ENCODE measurements at places on chromosomes 1 and 21. TPM values are rescaled to one million over a fixed set of nuclear protein-coding genes. Genes with fewer than 3 reads are reported as not detected.
A peak's percentile ranks its signal among the peaks of the same experiment; 100 is the strongest.

DNA sequence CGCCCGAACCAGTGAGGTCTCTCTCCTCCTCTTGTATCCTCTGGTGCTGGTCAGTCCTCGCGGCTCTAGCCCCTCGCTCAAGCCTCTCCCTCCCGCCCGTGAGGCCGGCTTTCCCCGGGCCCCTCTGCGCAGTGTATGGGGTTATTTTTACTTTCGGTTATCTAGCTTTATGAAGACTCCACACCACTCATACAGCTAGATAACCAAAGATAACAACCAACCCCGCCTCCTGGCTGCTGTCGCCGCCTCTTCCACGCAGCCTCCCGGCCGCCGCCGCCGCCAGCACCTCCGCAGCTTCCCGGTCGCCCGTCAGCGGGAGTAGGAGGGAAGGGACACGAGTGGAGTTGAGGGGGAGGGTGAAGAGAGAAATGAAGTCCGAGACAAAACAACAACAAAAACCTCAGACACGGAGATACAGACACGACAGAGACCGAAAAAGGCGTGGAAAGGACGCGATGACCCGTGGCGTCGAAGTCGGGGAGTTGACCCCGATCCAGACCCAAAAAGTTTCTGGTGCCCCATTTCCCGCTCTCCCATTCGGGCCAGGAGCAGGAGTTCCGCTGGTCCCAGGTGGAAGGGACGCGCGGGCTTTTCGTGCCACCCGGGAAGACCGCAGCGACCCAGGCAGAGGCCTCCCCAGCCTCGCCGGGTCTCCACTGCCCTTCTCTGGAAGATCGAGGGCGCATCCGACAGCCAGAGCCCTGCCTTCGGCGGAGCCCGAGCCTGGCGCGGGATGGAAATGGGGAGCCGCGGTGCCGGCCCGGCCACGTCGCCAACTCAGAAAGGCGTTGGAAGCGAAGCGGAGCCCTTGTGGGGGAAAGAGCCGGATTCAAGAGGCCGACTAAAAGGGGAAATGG, 51.4 kb downstream of the RHBG start:
- DNase-seq, result no peak

DNA sequence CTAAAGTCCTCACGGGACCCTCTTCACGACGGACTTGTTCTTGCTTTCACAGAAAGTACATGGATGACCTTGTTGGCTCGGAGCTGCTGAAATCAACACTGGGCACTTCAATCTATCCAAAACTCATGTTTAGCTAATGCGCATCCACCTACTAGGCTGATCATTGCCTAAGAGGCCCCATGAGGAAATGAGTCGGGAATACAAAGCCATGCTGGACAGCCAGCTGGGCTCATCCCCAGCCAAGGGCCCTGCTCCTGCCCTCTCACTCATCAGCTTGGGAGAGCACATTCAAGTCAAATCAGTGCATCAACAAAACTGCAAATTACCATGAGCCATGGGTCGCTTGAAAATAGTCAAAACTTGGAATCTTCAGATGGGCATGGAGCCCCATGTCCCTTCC, 14.8 kb upstream of the HEYL start:
- peak; percentile 34 for DNase-seq

GSTM5 gene
- total RNA-seq, result 5.5 TPM

MYCL gene
- total RNA-seq, result 4.6 TPM

DNA sequence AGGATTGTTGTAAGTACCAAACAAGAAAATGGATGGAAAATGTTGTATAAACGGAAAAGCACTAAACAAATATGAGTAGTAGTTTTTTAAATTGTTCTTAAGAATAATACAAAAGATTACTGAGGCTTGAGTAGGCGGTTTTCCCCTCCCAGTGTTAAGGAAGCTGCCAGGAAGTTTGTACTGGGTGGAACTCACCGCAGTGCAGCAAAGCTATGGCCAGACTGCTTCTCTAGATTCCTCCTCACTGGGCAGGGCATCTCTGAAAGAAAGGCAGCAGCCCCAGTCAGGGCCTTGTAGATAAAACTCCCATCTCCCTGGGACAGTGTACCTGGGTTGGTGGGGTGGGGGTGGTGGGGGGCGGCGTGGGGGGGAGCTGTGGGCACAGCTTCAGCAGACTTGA, 58.7 kb downstream of the XCL2 start:
- peak; percentile 23 for DNase-seq

- no peak for DNase-seq
Observed at GRCh38 chr1:207831517-207832327, 79.2 kb downstream of the CD34 start.

DNA sequence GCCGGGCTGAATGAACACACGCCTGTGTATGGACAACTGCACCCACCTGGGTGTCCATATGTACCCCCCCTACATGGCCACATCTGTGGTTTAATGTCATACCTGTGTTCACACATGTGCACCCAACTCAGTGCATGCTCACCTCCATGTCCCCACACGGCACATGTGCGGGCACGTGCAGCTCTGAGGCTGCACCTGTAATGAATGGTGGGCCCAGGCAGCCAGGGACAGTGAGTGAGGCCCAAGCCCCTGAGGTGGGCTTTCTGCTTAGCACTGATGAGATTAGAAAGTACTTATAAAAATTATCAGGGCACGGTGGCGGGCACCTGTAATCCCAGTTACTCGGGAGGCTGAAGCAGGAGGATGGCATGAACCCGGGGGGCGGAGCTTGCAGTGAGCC, 42.5 kb upstream of the CSF3R start:
- peak; percentile 1 for DNase-seq

GRCh38 chr1:204143276-204144041, 8.4 kb downstream of the ETNK2 start:
- DNase-seq, result peak; percentile 84

TCP10L gene
- 107 TPM for total RNA-seq

GRCh38 chr1:209672705-209673630, 2.2 kb upstream of the G0S2 start:
- no peak for DNase-seq

DNA sequence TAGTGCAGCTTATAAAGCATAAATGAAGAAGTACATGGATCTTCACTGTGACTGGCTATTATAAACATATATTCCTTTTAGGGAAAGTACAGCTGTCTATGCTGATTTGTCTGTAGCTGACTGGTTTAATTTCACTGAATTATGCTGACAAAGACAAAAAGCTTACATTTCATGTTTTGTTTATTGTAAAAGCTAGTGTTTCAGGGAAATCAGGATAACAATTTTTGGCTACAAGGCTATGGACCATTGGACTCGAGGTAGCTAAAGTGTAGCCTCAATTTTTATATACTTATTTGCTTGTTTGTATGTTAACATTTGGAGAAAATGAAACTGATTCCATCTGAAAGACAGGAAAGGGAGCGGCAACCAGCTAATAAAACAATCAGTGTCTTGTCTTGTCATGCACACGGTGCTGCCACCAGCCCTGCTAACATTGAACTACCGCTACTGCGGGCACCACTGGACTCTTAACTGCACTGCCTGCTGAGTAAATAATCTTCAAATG, 480.2 kb downstream of the COL11A1 start:
- DNase-seq, result no peak

CLIC6 gene
- total RNA-seq, result 0.16 TPM

GRCh38 chr1:116326486-116326885, 46.6 kb upstream of the ATP1A1 start:
- DNase-seq, result no peak

SLC9C2 gene
- 15.8 TPM for total RNA-seq

SDC3 gene
- total RNA-seq, result 3.9 TPM

CFHR5 gene
- total RNA-seq, result 0.12 TPM

OR2C3 gene
- 0.87 TPM for total RNA-seq

DNA sequence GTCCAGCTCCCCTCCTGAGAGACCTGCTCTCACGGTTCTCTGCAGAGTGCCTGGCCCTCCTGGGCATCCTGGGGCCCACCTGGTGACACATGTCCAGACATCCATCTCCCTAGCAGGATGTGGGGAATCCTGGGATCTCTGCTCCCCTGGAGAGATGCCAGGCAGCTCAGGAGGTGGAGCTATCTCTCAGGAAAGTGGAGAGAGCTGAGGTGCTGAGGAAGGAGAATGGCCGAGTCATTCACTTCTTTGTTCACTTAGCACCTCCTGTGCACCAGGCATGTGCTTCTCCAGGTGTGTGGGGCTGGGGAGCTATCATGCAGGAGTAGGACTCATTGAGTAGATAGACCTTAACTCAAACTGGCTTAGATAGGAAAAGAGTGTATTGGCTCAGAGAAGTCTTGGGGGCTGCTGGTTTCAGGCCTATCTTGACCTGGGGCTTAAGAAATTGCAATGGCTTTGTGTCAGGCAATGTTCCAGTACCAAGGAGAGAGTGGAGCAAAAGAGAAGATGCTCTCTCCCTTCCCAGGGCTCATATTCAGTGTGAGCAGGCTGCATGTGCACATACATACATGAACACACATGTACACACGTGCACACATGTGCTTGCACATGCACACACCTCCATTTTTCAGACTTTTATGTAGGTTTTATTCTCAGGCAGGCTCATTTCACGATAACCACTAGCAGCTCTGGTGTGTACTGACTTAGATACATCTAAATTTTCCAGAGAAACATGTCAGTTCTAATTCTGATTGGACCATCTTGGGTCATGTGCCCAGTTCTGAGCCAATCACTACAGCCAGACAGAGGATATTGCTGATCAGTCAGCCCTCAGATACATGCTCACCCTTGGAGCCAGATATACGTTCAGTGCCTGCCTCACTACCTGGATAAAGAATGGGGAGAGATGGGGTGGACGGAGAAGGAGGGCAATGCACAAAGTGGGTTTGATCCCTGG, 437.6 kb downstream of the PTPRU start:
- no peak for DNase-seq

DNA sequence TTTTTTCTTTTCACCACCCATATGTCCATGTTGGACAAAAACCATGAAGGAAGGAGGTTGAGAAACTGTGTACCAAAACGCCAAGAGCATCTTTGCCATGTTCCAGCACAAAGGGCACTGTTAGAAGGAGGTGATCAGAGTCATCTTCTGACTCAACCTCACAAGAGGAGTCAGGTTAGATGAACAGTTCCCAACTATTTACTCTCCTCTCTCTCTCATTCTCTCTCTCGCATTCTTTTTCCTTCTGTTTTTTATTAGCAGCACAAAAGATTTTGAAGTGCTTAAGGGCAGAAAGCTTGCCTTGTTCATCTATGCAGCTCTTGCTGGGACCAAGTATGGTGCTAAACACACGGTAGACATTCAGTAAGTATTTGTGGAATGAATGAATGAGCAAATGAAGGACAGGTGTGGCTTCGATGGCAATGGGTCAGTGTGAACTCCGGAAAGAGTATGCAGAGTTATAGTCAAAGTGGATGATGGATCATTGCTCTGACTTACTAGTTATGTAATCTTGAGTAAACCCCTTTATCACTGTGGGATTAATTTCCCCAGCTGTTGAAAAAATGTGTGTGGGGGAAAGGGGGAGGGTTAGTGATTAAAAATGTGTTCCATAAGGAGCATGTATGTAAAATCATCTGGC, 33.9 kb downstream of the DDR2 start:
- no peak for DNase-seq

DNA sequence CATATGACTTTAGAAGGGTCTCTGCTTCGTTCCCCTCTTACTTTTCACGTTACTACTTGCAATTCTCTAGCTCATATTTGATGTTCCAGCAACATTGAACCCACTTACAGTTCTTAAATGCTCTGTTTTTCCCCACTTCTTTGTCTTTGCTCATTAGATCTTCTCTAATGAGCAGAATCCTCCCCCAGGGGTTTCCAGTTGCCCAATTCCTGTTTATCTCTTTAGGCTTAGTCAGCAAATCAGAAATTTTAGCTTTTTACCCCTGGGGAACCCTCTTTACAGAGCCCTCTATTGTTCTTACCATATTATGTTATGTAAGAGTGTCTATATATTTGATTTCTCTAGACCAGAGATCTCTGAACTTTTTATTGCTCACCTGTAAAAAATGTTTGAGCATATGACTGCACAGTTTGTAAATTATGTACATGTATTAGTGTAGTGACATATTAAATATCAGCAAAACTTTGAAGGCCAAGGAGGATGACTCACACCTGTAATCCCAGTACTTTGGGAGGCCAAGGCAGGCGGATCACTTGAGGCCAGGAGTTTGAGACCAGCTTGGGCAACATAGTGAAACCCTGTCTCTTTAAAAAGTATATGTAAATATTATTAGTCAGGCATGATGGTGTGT, 71.4 kb downstream of the FNBP1L start:
- no peak for DNase-seq

APCS gene
- total RNA-seq, result not detected

DNA sequence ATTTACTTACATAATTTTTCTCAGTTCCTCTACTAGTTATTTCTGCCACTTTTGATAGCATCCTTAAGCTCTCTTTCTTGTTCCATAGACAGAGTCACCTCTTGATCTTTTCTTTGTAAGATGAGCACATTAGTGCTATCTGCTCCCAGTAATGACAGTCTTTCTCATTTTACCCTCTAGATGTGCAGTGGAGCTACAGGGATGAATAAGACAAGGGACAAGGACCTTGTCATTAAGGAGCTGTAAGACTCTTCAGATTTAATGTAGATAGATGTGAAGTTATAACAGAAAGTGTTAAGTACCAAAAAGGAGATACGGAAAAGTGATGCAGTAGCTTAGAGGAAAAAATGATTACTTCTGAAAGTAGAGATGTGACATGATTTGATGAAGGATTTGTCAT, 20.4 kb downstream of the SCP2 start:
- DNase-seq, result no peak

DNA sequence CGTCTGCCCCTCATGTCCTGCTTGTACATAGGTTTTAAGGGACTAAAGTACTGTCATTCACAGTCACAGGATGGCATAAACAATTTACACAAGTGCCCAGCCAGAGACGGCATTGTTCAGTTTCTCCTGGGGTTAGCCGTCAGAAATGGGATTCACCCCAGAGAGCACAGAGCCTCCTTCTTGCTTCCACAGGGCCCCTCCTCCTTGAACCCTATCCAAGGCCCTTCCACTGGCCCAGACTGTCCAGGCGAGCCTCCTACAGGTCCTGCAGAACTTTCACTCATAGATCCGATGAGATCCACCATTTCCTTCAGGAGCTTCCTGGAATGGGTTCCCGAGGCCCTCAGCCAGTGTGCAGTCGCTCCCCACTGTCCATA, 10.0 kb downstream of the AVPR1B start:
- DNase-seq, result no peak

GRCh38 chr21:33951276-33952178, 35.9 kb upstream of the ATP5PO start:
- DNase-seq, result no peak

GRCh38 chr1:6007318-6008083, 15.3 kb upstream of the NPHP4 start:
- no peak for DNase-seq

- no peak for DNase-seq
Observed at GRCh38 chr1:117009132-117009531, 7.6 kb downstream of the CD101 start.

HNRNPU gene
- total RNA-seq, result 378 TPM

Data from testis (tissue), 5 donors.